ENCODE measurements at places on chromosomes 5 and 9.

DNA sequence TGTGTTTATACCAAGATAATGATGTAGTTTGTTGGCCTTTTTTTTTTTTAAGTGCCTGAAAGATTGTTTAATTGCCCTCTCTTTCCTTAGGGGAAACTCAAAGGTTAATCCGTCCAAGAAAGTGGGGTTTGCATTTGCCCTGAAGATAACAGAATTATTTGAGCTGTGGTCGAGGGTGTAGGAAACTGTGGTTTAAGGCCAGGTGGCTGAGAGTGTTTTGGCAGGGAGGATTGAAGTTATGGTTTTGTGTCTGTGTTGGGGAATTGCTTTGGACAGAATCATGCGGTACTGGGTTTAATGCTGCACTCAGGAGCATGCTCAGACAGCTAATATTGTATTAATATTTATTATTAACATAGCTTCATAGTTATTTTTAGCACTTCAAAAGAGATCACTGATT is 509.8 kb downstream of the EBF1 start:
- no peak for DNase-seq

- no peak for DNase-seq
These were observed 64.5 kb downstream of the SEC61B start for GRCh38 chr9:99286536-99286935.

- DNase-seq, result no peak
These were observed 11.6 kb downstream of the BNIP1 start for GRCh38 chr5:173155912-173156311.

- DNase-seq, result no peak
These were observed 235.6 kb downstream of the DNAH5 start for GRCh38 chr5:13708906-13709305.

DNA sequence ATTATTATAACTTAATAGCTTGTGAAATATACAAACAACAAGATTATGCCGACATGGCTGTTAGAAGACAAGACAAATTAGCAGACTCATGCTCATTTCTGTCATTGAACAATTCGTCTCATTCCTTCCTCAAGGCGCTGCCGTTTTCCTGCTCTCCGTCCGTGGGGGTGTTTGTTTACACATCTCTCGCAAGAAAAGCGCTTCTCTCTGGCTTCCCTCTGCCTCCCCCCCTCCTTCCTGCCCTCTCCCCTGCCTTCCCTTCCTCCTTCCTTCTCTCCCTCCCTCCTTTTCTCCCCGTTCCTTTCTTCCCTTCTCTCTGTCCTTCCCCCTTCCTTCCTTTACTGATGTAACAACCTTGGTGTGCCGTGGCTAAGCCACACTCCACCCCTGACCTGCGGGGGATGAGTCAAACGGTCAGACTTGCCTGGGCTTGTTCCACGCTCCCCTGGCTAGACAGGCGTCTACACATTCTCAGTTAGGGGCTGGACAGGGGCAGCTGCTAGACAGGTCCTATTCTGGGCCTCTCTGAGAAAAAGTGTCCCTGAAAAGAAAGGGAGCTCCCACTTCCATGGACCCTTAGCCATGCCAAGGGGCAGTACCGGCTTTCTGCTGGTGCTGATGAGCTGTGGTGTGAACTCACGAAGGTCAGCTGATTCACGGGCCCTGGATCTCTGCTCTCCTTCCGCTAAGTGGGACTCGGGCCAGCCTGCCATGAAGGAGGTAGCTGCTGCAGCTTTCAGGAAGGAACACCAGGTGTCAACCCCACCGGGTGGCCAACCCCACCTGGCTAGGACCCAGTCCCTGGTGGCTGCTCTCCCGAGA is 32.0 kb upstream of the SPTLC1 start:
- DNase-seq, result peak; percentile 50

DNA sequence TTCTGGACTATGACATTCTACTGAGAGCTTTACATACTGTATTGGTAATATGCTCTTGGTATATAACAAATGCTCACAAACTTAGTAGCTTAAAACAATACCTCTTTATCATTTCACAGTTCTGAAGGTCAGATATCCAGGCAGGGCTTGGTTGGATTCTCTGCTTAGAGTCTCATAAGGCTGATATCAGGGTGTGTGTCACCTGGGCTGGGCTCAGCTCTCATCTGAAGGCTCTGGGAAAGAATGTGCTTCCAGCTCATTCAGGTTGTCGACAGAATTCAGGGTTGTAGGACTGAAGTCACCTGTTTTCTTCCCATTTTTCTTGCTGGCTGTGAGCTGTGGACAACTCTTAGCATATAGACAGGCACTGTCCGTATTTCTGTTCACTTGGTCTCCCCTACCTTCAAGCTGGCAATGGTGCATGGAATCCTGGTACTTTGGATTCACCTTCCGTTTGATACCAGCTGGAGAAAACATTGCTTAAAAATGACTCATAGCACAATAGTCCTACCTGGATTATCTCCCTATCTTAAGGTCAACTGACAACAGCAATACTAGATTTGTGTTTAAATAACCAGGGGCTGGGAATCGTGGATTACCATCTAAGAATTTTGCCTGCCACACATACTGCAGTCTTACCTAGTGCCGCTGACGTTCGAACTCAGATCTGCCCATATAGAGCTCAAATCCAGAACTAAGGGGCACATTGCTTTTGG is 69.2 kb downstream of the RCL1 start:
- no peak for DNase-seq

All from GM10248 (cell line).